ENCODE measurements at places on chromosomes 1 and 21.

GRCh38 chr21:38478782-38479181 is 19.5 kb downstream of the ERG start:
- H3K27me3 ChIP-seq, result peaks cover 18% of the 10 kb centered on the region
- H3K36me3 ChIP-seq, result no peaks in the 10 kb centered on the region
- H3K27ac ChIP-seq, result no peak overlapping the region

GRCh38 chr1:153509729-153510354 is 25.9 kb downstream of the S100A6 start:
- no peak overlapping the region for H3K4me3 ChIP-seq
- DNase-seq, result no peak
- no peaks in the 10 kb centered on the region for H3K27me3 ChIP-seq
- peak overlapping the region; percentile 19 for H3K27ac ChIP-seq
- H3K4me1 ChIP-seq, result peaks cover 14% of the 10 kb centered on the region

DNA sequence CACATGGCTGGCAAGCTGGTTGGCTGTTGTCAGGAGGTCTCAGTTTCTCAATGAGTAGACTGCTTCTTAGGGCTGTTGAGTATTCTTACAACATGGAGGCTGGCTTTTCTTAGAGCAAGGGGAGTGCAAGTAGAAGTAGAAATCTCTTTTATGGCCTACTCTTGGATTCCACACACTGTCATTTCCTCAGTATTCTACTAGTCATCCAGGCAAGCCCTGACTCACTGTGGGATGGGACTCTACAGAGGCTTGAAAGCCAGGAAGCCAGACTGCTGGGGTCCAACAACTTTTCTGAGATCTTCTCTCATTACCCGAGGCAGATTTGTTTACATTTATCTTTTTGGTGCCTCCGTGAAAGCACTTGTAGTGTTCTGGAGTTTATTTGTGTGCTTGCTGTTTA is 196.2 kb upstream of the APP start:
- no peaks in the 10 kb centered on the region for H3K36me3 ChIP-seq
- DNase-seq, result no peak
- H3K27ac ChIP-seq, result no peak overlapping the region
- H3K4me3 ChIP-seq, result no peak overlapping the region

GRCh38 chr1:175824079-175824478 is 80.7 kb upstream of the TNR start:
- no peaks in the 10 kb centered on the region for H3K27me3 ChIP-seq
- H3K4me1 ChIP-seq, result no peaks in the 10 kb centered on the region
- no peak for DNase-seq
- H3K36me3 ChIP-seq, result no peaks in the 10 kb centered on the region
- H3K4me3 ChIP-seq, result no peak overlapping the region
- no peak overlapping the region for H3K27ac ChIP-seq

DNA sequence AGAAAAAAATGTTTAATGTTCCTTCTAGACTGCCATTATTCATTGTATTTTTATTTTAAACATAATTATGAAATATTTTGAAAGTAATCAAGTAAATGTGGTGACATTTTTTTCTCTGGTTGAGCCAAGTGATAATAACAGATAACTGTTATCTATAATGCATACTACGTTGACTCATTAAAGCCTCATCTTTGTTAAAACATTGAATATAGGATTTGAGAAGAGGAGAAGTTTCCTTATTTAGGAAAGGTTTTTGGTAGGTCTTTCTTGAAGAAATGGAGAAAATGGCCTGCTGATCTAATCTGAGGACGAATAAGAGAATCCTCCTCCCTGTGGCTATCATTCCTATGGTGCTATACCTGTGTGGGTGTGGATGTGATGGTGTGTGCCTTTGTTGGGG is 89.0 kb downstream of the NFIA start:
- DNase-seq, result no peak
- peaks cover 4% of the 10 kb centered on the region for H3K36me3 ChIP-seq

GRCh38 chr1:174744886-174745285 is 254.9 kb upstream of the CACYBP start:
- no peak for DNase-seq
- no peaks in the 10 kb centered on the region for H3K27me3 ChIP-seq
- H3K4me3 ChIP-seq, result no peak overlapping the region

Data from type B pancreatic cell (in vitro differentiated cells).